ENCODE measurements at places on chromosomes 5 and 9.

GRCh38 chr9:84379740-84380139 is 39.2 kb upstream of the SLC28A3 start:
- no peak for DNase-seq

DNA sequence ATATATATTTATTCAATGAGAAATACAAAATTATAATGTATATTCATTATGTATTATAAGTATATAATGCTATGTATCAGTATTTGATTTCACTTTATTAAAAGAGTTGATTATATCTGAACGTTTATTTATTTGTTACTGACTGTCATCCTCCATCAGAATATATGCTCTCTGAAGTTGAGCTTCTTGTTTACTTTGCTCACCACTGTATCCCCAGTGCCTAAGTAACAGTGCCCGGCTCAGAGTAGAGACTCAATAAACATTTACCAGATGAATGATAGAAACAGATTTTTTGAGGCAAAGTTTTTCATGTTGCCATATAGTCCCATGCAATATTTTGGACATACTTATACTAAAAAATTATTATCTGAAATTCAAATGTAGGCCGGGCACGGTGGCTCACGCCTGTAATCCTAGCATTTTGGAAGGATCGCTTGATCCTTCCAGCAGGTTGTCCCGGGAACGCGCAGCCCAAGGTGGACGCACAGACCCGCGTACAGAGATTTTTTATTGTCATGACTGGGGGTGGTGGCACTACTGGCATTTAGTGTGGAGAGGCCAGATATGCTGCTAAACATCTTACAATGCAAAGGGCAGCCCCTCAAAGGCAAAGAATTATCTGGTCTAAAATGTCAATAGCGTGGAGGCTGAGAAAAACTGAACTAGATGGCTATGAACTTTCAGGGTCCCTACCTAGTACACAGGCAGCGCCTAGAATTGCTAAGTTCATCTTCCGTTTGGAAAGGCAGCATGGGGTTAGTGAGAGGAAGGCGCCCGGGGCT is 761 bp upstream of the DNAJC25 start:
- DNase-seq: no peak

DNA sequence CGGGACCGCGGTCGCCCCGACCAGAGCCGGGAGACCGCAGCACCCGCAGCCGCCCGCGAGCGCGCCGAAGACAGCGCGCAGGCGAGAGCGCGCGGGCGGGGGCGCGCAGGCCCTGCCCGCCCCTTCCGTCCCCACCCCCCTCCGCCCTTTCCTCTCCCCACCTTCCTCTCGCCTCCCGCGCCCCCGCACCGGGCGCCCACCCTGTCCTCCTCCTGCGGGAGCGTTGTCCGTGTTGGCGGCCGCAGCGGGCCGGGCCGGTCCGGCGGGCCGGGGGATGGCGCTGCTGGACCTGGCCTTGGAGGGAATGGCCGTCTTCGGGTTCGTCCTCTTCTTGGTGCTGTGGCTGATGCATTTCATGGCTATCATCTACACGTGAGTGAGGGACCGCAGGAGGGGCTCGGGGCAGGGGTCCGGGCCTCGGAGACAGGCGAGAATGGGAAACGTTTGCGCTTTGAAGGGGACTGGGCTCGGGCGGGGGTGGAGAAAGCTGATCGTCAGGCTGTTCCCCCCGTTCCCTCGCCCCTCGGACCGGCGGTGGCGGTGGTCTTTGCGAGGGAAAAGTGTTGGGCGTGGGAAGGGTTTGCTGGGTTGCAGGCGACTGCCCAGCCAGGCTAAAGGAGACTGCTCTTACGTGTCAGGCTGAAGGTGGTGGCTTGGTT is 457 bp downstream of the UGCG start:
- DNase-seq: peak; percentile 43

DNA sequence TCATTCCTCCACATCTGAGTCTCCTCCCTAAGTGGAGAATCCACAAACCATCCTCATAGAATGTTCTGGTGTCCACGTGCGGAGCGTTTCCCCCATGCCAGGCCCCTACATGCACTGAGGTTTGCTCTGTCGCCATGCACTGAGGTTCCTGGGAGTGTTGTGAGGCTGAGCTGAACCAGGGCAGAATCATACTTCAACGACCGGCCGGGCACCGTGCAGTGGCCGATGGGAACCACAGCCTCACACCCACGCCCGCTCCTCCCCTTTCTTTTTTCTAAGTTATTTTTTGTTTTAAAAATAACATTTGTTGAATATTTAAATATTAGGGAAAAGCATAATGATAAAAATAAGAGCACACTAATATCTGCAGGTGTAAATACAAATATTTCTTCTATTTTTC is 260.4 kb upstream of the IRX4 start:
- no peak for DNase-seq

- DNase-seq: no peak
Measured at GRCh38 chr9:24144796-24145195, 318.8 kb upstream of the ELAVL2 start.

DNA sequence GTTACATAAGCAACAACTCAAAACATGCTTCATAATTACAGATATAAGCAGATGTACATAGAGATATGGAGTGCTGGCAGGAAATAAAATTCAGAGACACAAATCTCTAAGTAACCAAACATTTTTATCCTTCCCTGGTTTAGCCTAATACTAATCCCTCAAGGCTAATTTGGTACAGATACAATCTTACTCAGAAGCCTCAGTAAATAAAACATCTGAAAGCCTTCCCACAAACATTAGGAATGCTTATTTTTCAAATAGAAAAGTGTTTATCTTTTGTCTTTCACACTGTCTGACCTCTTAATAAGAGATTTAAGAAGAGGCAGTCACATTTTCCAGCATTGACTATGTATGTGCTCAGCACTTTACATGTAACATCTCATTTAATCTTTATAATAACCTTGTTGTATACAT is 399.4 kb downstream of the ARRDC3 start:
- no peak for DNase-seq

DNA sequence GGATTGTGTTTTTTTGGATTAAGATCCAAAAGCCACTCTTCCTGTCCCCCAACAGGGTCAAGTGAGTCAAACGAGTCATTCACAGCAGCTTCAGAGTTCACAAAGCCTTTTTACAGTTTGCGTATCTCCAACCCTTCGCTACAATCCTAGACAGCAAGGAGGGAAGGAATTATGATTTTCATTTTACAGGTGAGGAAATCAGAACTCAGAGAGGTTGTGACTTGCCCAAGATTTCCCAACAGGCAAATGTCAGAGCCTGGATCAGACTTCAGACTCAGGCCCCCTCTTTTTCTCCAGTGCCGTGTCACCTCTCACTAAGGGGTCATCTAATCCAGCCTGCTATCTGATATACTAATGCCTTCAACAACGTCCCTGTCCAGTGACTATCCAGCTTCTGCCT is 72.1 kb upstream of the XPA start:
- no peak for DNase-seq

DNA sequence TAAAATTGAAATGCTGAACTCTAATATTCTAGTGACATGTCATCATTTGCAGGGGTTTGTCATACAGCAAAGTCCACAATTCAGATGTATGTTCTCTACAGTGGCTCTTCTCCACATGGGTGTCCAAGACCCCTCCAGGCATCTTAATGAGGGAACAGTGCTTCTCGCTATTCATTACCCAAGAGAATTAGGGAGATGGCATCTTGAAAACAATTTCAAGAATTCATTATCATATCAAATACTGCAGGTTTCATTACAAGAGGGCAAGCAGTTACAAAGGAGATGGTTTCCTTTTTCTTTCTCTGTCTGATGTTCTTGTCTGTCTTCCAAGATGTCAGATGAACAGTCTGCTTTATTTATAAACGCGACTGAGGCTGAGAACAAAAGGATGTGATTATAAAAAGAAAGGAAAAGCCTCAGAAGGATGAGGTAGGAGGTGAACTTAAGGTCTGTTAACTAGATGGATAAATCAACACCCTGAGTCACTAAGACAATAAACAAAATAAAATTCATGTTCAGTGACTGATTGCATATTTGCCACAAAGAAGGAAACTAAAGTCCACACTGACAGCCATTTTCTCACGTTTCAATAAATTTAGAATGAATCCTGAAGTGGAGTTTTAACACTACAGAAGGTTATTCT is 326.7 kb upstream of the EFNA5 start:
- no peak for DNase-seq

DNA sequence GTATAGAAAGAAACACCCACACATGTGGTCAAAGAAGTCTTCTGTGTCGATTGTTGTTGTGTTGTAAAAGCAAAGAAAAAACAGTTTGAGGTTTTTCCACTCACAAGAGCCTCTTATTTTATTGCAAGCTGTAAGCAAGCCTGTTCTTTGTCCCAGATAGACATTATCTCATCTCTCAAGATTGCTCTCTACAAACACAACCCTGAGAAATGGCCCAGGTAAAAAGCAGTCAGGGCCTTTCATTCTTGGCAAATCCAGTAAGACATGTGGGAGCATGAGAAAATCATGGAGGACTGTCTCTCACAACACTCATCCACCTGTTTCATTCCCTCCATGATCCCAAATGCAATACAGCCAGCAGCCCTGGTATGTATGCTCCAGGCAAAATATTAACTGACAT is 286.6 kb upstream of the POU5F2 start:
- DNase-seq: no peak

DNA sequence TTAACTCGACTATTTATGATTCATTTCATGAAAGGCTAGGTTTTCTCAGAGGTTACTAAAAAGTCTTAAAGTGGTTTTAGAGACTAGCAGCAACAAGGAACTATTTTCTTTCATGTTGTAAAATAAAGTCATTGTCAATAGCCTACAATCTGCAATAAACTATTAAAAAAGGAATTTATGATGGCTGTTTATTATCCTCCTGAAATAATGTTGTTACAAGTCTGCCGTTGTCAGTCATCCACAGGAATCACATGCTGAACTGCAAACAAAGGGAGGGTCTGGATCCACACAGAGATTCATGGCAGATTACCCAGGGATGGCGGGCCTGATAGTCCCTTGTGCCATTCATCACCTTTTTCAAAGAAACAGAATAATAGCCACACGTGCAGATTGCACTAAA is 49.2 kb downstream of the TMEM174 start:
- no peak for DNase-seq

DNA sequence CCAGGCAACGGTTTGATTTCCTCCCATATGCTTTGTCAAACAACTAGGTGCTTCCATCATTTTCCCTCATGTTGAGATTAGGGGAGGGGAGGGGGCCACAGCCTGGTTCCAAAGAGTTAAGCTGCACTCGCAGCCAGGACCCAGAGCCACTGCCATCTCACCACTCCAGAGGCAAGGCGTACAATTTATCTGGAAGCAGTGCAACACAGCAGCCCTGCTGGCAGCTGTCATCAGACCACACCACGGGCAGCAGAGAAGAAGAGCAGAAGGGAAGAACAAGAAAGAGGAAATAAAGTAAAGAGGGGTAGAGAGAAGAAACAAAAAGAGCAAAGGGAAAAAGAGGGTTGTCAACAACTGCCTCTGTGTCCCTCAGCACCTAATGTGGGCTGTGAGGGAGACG is 38.9 kb downstream of the MED27 start:
- DNase-seq: no peak

DNA sequence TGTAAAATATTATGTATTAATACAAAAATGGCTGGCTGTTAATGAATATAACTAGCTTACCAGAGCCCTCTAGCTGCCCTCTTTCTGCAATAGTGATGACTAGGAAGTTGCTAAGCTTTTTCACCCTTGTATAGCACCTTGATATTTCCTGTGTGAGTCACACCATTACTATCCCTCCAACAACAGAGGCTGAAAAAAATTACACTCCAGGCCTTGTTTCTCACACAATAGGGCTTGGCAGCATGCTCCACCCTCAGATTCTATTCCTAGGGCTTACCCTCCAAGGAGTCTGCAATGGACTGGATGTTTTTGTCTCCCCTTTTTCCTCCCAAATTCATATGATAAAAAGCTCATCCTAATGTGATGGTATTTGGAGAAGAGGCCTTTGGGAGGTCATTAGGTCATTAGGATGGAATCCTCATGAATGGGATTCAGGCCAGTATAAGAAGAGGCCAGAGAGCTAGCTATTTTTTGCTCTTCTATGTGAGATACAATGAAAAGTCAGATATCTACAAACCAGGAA is 184.6 kb upstream of the MAP1B start:
- DNase-seq: no peak

DNA sequence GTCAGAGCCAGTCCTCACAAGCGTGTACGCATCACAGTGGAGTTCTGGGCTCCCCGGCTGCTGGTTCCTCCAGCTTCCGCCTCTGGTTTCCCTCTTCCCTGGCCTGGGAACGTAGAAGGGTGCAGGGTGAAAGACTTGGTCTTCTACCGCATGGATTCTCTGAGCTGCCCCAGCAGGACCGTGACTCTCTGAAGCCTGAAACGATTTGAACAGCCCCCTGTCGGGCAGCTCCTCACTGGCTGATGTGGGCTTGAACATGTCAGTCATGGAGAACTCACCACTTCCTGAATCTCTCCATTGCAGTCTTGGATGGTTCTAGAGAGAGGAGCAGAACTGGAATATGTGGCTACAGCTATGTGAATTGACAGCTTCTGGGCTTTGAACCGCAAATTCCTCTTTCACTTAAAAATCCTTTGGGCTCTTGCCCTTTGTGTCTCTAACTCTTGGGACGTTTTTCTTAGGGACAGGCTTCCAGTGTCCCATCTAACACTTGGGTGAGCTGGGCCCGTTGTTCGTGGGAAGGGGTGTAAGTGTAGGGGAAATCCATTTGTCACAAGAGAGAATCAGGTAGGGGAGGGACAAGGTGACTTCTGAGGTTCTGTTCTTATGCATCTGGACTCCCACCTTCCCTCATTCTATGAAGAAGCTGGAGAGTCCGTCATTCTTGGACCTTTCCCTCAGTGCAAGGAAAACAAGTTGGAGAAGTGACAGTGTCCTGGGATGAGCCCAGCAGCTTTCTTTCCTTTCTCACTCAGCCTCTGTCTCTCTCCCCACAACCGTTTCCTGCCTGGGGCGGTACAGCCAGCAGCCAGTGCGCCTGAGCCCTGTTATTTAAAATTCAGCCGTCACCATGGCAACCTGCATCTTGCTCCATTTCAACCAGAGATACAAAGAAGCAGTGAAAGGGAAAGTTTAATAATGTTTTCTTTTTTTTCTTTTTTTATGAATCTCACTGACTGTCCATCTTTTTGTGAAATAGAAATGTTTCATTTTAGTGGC is 84.7 kb downstream of the PTTG1 start:
- DNase-seq: peak; percentile 51

DNA sequence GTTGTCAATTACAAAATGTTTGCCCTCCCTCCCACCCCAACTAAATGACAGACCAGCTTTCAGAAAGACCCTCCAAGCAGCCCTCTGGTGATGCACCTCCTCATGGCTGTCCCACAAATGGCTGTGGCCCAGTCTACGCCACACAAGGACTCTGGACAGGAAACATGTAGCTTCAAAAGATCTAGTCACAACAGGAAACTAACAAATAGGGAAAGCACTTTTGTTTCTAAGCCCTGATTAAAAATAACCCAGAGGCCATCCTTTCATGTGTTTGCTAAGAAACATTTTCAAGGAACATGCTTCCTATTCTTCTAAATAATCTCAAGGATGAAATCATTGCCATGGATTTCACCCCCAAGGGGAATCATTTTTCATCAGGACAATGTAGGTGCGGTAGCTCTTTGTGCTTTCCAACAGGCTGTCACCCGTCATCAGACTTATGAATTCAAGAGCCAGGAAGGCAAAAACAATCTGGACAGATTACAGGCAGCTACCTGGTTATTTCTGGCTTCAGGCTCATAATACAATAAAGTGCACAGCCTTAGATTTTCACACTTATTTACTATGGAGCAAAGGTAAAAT is 20.1 kb downstream of the PCSK1 start:
- no peak for DNase-seq

GRCh38 chr9:94705162-94705702 is 21.3 kb upstream of the AOPEP start:
- DNase-seq: no peak

All from stimulated activated CD8-positive, alpha-beta memory T cell treated with anti-CD3 and anti-CD28 coated beads, Interleukin-2, amount 100 ng/mL, for 1 hour (primary cell).